Spinal cord (tissue), 10 donors: ENCODE measurements at places on chromosomes 3 and 15. TPM values are rescaled to one million over a fixed set of nuclear protein-coding genes. Genes with fewer than 3 reads are reported as not detected.

- no peak for DNase-seq
These were observed 350.9 kb downstream of the SLC9A9 start for GRCh38 chr3:143497382-143497781.

Gene CCDC51
- polyA plus RNA-seq: 18.4 TPM

DNA sequence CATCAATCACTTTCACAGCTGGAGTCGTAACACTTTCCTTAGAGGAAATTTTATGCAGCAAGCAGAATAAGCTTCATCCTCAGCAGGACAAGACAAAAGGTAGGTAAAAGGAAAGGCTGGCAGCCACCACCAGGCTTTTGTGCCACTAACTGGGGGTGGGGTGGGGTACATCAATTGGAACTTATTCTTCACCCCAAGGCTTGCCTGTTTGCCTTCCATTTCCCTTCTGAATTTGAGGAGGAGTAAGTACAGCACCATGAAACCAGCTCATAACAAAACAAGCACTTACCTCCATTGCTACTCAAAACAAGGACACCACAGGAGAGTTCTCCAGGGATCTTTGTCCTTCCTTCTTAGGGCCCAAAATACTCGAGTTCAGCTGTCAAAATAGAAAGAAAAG, 296.8 kb downstream of the ARRDC4 start:
- DNase-seq: no peak

DNA sequence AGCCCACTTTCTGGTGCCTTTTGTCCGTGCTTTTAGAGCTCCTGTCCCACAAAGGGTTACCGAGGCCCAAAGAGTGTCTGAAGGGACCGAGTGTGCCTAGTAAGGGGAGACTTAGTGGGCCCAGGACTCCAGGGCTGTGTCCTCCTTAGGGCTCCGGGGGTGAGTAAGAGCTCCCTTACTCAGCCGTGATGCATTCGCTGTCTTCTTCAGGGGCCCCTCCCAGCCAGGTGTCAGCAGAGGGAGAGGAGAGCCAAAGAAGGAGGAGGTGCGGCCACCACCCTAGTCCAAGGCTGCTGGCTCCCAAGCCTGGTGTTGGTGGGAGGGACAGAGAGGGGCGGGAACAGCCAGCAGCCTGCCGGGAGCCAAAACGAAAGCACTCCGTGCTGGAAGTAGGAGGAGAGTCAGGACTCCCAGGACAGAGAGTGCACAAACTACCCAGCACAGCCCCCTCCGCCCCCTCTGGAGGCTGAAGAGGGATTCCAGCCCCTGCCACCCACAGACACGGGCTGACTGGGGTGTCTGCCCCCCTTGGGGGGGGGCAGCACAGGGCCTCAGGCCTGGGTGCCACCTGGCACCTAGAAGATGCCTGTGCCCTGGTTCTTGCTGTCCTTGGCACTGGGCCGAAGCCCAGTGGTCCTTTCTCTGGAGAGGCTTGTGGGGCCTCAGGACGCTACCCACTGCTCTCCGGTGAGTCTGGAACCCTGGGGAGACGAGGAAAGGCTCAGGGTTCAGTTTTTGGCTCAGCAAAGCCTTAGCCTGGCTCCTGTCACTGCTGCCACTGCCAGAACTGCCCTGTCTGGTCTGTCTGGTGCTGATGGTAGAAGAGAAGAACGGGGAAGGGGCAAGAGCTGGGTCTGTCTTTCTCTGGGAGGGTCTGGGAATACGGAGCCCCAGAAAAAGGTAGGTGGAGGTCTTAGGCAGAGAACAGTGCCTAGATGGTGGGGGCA, at the start of gene IL17RC:
IL17RC (plus strand) TSS at position 365 of the 947 bp plus-strand sequence; CDS start at position 583, 218 bp downstream.
- DNase-seq: no peak

- no peak for DNase-seq
These were observed 22.0 kb upstream of the PIGZ start for GRCh38 chr3:196990601-196991007.
